ENCODE measurements at places on chromosomes 7 and 10.

- no peak for DNase-seq
These were observed 1143.3 kb upstream of the AUTS2 start for GRCh38 chr7:68454931-68455330.

- DNase-seq = no peak
These were observed 521.4 kb upstream of the SEMA3D start for GRCh38 chr7:85708221-85708620.

DNA sequence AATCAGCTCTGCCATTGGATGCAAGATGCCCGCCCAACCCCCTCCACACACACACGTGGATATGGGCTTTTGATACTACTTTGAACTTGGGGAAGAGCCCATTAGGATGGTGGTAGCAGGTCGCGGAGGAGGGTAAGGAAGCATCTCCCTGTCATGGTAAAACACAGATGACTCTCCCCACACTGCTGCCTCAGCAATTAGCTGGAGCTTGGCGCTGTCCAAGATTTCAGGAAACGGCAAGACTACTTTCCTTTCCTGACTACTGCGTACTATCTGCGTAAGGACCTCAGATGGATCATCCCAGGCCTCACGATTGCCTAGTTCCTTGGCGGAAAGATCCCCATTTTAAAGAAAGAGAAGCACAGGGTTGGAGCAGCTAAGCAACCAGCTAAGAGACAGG, 134.3 kb downstream of the C10orf90 start:
- DNase-seq = no peak

DNA sequence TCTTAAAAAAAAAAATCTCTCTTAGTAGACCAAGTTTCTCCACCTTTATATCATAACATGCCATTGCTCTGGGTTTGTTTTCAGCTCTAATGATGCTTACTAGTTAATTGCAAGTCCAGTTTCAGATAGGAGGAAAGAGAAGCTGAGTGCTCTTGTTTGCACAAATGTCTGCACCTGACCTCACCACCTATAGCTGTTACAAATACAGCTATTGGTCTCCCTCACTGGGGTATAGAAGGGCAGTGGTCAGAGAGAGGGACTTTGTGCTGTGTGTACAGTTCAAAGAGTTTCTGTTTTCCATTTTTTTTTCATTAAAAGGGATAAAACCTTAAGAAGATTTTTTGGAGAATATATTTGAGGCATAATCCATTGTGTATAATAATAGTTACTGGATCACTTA, 52.7 kb downstream of the TAS2R16 start:
- DNase-seq = no peak

DNA sequence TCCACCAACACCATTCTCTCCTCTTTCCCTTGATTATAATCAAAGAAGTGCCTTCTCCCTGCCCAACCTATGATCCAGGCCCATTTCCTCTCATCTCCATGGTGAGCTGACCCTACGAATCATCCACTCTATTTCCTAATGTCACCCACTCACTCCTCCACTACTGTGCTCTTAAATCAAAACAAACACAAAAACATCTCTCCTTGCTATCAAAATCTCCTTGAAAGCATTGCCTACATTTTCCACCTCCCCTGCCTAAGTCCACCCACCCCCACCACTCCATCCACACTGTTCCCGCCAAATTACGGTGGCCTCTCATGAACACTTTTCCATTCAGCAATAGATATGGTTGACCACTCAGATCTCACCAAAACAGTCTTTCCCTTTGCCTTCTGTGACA, 5.3 kb downstream of the DYDC1 start:
- no peak for DNase-seq

DNA sequence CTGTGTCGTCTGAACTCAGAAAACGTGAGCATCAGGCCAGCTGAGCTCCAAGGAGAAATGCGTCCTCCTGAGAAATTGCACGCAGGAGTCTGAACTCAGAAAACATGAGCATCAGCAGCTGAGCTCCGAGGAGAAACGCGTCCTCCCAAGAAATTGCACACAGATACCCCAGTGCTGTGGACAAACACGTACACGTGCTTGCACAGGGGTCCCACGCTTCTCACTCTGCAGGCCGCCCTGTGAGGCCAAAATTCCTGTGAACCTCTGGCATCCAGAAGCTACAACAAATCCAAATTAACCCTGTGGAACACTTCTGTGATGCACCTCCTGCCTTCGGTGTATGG, 133.8 kb downstream of the WDR37 start:
- DNase-seq = no peak

DNA sequence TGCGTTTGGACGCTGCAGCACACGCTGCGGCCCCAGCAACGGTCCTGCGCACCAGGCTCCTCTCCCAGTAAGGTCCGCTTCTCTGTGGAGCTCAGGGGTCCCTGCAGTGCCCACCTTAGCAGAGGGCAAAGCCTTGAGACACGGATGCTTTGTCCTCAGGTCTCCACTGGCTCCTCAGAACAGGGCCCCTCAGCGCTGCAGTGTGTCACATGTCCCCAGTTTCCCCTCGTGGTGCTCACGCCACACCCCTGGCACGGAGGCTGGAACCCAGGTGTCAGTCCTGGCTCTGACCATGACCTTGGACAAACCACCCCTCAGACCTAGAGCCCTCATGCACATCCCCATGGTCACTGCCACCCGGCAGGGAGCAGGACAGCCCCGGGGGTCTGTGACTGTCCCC, 19.9 kb upstream of the GPER1 start:
- DNase-seq = no peak

- no peak for DNase-seq
These were observed 43.3 kb upstream of the AMPH start for GRCh38 chr7:38674513-38674912.

GRCh38 chr10:47043928-47044538, 132.8 kb downstream of the PTPN20 start:
- DNase-seq = no peak

DNA sequence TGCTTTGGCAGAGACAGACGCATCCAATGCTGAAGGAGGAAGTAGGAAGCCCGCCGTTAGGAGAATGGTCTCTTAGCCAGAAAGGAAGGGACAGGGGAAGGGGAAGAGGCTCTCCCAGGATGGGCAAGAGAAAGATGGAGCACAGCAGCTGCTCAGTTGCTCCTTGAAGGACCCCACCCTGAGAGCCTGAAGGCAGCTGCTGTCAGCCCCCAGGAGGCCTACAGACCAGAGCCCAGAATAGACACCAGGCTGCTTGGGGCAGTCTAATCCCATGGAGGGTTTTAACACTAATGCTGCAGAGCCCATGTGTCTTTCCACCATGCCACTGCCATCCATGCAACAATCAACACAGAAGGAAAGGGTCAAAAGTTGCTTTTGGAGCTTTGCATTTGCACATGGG, 3.5 kb upstream of the C7orf33 start:
- DNase-seq = peak; percentile 31

- no peak for DNase-seq
These were observed 349.7 kb downstream of the PTEN start for GRCh38 chr10:88213065-88213605.

GRCh38 chr10:32049113-32049512, 7.1 kb downstream of the KIF5B start:
- no peak for DNase-seq

DNA sequence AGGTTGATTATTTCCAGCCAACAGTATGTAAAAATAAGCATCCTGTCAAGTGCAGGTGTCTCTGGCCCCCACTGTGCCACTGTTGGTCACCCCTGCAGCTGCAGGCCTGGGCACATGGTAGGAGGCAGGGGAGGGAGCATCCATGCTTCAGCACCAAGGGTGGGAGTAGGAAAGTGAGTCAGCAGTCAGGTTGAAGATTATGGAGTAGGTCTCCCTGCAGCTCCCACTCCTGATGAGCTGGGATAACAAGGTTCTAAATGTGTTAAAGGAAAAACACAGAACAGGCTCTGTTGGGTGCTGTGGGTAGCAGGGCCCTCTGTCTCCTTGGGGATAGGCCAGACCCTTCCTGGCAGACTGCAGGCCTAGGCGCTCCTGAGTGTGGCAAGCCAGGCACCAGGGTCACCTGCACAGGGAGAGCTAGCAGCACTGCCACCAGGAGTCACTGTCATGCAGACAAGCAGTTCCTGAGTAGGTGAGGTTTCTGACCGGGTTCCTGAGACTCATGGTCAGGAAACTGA, 59.3 kb downstream of the NUDCD3 start:
- no peak for DNase-seq

GRCh38 chr7:81883801-81884393, 114.0 kb upstream of the HGF start:
- DNase-seq = no peak

- no peak for DNase-seq
These were observed 443.8 kb downstream of the MAGI2 start for GRCh38 chr7:79009647-79010046.

- no peak for DNase-seq
These were observed 722.1 kb upstream of the CELF2 start for GRCh38 chr10:10295537-10295936.

DNA sequence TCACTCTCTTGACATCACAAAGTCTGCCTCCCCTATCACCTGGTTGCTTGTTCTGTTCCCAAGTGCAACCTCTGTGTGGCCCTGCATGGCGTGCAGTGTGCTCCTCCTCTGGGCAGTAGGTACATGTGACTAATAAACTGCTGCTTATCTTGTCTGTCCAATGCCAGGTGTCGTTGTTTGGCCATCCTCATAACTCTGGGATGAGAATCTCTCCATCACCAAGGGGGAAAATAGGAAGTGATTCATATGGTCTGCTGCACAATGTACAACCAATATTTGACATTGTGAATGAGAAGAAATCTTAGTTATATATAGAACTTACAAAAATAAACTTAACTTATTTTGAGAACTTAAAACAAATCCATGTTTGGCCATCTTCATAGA, 135.2 kb downstream of the INHBA start:
- no peak for DNase-seq

DNA sequence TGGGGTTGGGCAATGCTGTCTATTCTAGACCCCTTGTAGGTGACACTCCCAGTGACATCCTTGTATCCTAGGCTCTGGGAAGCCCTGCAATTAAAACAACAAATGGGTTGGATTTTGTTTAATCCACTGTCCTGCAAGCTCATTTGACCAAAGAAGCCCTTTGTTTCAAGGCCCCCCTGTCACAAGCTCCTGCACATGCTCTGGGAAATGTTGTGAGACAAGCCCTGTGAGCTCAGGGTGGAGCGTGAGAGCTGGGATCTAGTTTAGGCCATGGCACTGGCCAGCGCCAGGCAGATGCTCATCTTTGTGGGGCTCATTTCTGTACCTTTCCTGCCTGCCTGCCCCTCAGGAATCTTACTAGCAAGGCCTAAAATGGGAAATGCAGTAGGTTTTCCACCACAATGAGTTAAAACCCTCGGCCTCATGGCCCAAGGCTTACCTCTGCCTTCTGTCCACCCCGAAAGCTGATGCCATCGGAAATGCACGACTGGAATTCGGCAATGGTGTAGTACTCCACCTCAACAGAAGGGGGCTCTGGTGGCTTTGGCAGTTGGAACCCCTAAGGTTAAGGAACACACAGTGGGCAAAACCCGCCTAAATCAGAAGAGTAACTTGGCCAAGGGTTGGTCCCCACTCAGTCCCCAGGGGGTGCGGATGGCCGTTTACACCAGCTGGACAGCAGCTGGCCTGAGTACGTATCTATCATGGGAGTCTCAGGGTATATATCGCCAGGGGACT, 112.0 kb downstream of the NEURL1 start:
- DNase-seq = peak; percentile 64

DNA sequence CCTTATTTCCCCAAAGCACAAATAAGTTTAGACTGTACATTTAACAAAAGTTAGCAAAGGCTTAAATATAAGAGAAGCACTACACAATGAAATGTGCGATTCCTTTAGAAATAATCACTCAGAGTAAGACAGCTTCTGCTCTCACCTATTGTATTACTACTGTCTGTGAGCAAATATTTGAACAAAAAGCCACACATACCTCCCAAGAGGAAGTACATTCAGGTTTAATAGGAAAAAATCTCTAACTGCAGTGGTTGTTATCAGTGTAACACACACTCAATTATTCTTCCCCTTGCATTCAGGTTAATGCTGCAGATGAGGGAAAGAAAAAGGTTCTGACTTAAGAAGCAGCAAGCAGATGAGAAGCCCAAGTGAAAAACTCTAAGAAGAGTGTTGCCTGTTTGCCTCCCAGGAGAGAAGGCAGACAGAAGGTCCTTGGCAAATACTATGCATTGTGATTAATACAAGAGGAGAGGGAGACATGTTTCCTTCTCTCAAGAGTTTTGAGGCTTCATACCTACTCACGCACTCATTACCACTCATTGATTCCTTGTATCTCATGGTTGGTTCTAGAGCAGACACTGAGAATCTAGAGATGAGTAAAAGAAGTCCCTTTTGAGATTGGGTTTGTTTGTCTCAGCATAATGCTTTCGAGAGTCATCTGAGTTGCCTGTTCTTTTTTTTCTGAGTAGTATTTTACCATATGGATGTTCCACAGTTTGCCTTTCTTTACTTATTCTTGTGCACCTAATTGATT, 13.6 kb downstream of the GIMAP4 start:
- DNase-seq = no peak

GRCh38 chr7:14826426-14826825, 76.1 kb downstream of the DGKB start:
- DNase-seq = no peak

DNA sequence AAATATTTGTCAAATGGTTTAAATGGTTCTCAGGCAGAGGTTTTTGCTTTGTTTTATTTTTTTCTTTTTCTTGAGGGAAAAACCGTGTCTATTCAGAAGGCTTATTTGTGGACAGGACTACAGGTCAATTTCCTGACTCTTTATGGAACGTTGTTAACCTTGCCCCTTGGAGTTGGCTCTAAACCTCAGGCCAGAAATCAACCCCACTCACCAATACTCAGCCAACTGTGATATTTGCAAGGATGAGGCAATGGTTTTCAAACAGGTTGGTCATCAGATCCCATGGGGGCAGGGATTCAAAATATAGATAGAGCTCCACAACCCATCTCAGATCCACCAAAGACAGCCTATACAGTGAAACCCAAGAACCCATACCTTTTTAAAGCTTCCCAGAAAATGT, 10.2 kb downstream of the PDLIM1 start:
- DNase-seq = no peak

DNA sequence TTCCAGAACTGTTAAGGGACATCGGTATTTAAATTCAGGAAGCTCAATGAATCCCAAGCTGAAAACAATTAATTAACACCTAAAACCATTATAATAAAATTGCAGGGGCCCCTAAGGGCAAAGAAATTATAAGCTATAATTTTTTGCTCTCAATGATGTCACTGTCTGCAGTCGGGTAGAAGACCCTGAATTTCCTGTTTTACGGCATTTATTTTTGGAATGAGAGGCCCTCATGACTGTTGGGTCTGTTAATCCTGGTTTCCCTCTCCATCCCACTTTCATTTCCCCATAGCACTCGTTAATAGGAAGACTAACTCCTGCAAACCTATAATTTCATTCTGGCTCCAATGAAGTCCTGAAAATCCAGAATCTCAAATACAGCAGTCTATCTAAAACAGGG, 25.8 kb upstream of the GPR37 start:
- no peak for DNase-seq

DNA sequence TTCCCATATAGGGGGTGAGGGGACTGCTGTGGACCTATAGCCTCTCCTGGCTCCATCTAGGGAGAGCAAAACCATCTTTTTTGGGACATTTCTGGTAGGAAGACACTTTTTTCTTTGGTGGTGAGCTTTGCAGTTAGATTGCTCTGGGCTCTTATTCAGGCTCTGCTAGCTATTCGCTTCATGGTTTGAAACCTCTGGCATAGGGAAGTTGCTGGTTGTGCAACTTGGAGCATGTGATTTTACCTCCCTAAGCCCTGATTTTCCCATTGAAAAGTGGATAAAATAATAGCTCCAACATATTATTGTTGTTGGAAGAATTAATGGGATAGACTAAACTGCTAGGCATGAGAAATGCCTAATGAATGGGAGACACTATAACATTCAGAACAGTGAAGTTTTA, 69.6 kb downstream of the CYP26A1 start:
- no peak for DNase-seq

GRCh38 chr10:22724773-22725172, 10.4 kb upstream of the PIP4K2A start:
- DNase-seq = no peak

Measured in muscle of back (tissue), 13 donors.